PC-3 (cell line): ENCODE measurements at places on chromosomes 13 and 19. TPM values are rescaled to one million over a fixed set of nuclear protein-coding genes. Genes with fewer than 3 reads are reported as not detected.
A peak's percentile ranks its signal among the peaks of the same experiment; 100 is the strongest.

DNA sequence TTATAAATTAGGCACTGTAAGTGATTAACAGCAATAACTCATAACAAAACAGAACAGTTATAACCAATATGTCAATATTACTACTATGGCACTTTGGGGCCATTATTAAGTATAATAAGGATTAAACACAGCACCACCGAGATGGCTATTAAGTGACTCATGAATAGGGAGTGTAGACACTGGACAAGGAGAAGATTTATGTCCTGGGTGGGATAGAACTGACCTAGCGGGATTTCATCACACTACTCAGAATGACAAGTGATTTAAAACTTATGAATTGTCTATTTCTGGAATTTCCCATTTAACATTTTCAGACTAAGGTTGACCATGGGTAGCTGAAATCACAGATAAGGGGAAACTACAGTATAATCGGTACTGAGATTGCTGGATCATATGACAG, 79.0 kb upstream of the SLC7A1 start:
- no peaks in the 10 kb centered on the region for H3K4me1 ChIP-seq
- H3K27ac ChIP-seq: no peak overlapping the region
- no peaks in the 10 kb centered on the region for H3K36me3 ChIP-seq
- peaks cover 7% of the 10 kb centered on the region for H3K27me3 ChIP-seq
- H3K4me3 ChIP-seq: no peak overlapping the region
- peak; percentile 30 for DNase-seq

GRCh38 chr13:48185018-48185417, 48.0 kb upstream of the ITM2B start:
- no peaks in the 10 kb centered on the region for H3K4me1 ChIP-seq
- H3K27ac ChIP-seq: no peak overlapping the region
- DNase-seq: no peak
- no peak overlapping the region for H3K4me3 ChIP-seq

DNA sequence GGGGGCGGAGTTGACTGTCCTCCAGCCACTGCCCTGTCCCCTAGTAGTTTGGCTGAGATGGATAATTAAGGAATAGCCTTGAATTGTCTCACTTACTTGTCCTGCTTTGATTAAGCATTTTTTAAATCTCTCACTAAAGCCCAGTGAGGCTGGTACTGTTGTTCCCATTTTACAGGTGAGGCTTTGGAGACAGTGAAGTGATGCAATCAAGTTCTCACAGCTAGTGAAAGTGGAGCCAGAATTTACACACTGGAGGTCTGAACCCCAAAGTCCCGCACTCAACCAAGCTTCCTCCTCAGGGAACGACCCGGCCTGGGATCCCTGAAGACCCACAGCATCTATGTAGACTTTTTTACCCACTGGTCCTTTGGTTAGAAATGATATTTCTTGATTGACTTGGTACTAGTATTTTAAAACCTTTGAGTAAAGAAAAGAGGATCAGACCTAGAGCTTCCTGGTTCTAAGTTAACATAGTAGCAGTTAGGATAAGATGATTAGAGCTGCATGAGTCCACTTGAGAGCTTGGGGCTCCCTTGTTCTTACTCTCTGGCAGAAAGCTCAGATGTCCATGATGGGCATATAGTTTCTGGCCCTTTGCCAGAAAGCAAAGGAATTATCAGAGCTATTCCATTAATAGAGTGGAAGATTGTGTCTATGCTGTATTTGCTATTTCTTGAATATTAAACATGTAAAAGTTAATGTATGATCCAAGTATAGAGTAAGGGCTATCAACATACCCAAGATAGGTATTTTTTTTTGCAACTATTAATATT, 154.3 kb downstream of the LMO7 start:
- no peaks in the 10 kb centered on the region for H3K27me3 ChIP-seq
- DNase-seq: no peak

DNA sequence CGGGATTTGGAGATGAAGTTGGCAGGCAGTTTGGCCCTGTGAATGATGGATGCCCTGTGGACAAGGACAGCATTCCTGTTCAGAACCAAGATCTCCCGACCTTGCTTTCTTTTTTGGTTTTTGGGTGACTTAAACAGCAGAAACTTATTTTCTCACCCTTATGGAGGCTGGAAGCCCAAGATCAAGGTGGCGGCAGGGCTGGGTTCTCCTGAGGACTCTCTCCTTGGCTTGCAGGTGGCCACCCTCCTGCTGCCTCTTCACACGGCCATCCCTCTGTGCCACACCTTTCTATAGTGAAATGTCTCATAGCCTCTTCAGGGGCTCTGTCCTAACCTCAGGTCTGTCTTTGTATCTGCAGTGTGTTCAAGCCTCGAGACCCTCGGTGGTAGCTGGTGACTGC, 14.0 kb downstream of the ZNF333 start:
- DNase-seq: no peak
- H3K36me3 ChIP-seq: peaks cover 20% of the 10 kb centered on the region
- H3K27me3 ChIP-seq: no peaks in the 10 kb centered on the region
- H3K4me3 ChIP-seq: no peak overlapping the region

DNA sequence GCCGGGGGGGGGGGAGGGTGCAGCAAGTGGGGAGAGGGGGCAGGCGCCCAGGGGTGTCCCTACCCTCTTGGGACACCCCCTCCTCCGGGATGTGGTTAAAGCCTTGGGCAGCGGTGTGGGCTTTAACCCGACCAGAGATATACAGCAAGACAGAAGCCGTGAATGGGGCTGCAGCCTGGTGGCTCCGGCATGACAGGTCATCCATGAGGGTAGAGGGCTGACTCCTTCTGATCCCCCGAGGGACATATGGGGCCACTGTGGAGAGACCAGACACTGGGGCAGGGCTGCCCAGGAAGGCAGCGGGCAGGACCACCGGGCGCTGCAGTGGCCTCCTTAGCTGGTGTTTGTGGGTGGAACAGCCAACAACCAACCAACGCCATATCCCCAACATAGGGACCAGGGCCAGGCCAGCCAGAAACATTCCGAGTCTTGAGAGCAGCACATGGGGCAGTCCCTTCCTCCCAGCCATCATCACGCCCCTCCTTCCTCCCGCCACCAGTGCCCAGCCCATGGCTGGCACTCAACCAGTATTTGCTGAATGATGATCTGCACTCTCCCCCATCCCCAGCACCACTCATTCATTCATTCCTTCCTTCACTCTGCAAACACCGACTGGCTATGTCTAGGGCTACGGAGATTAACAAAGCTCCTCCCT, 18.2 kb downstream of the ELAVL1 start:
- peak; percentile 96 for DNase-seq
- H3K36me3 ChIP-seq: peaks cover 66% of the 10 kb centered on the region
- H3K4me3 ChIP-seq: peak overlapping the region; percentile 37; the same call in 1 of the 2 replicates
- no peaks in the 10 kb centered on the region for H3K27me3 ChIP-seq

GRCh38 chr19:4568886-4569285, 9.4 kb upstream of the SEMA6B start:
- DNase-seq: no peak
- H3K36me3 ChIP-seq: no peaks in the 10 kb centered on the region
- H3K27ac ChIP-seq: no peak overlapping the region

DNA sequence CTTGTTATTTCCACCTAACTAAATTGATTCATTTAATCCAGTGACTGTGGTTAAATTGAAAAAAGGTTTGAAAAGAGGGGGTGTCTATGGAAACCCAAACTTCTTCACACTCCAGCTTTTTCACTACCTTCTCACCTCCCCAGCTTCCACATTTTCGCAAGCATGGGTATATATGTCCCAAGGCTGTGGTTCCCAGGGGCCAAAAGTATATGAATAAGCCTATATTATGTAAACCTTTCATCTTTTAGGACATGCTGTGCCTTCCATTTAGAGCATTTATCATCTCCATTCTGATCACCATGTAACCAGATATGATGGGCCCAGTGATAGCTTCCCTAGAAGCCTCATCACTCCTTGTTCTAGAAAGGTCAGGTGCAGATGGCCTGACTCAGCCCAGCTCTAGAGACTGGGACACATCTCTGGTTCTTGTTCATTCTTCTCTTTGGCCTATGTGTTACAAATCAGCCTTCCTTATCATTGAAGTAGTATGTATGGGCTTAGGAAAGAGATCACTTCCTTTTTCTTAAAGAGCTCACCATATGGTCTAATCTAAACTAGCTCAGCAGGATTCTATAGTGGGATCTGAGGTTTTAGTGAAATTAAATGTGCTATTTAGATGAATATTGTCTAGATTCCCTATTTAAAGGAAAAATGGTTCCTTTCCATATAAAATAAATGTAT, 19.5 kb upstream of the ARL11 start:
- no peak overlapping the region for H3K27ac ChIP-seq
- H3K36me3 ChIP-seq: no peaks in the 10 kb centered on the region
- H3K4me3 ChIP-seq: no peak overlapping the region
- no peaks in the 10 kb centered on the region for H3K27me3 ChIP-seq

GRCh38 chr13:27034678-27035111, 136.9 kb downstream of the USP12 start:
- no peak overlapping the region for H3K4me3 ChIP-seq
- peaks cover 45% of the 10 kb centered on the region for H3K4me1 ChIP-seq
- no peak overlapping the region for H3K27ac ChIP-seq

ATP1A3 gene
- 4.0 and 8.3 TPM in 2 replicates for total RNA-seq

ZNF571 gene
- total RNA-seq: 0.58 and 1.4 TPM in 2 replicates

ZNF813 gene
- 3.5 and 4.4 TPM in 2 replicates for total RNA-seq

TMIGD2 gene
- total RNA-seq: not detected in 2 replicates

ONECUT3 gene
- 1.4 and 2.0 TPM in 2 replicates for total RNA-seq

FFAR3 gene
- not detected in 2 replicates for total RNA-seq

ZNF154 gene
- 0.46 TPM in 1 of 2 replicates, not detected in the other for total RNA-seq
